ENCODE measurements at places on chromosomes 5 and 9.
A peak's percentile ranks its signal among the peaks of the same experiment; 100 is the strongest.

GRCh38 chr5:109411627-109412026, 1.9 kb upstream of the PJA2 start:
- no peak for DNase-seq

DNA sequence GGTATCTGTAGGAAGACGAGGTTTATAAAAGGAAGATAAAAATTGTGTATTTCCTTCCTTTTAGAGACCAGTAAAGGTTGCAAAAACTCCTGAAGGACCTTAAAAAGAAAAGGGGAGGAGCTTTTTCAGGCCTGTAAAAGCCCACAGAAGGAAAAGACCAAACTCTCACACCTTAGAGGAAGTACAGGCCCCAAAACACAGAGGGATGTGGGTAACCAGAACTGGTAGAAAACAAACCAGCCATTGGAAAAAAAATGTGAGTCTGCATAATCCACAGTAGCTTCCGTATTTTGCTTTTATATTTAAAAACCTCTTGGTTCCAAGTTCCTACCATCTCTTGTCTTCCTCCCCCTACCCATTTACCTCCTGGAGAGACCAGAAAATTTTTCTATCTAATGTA, 8.5 kb downstream of the GIN1 start:
- DNase-seq: no peak

GRCh38 chr5:169094586-169095409, 206.1 kb downstream of the SLIT3 start:
- DNase-seq: no peak

DNA sequence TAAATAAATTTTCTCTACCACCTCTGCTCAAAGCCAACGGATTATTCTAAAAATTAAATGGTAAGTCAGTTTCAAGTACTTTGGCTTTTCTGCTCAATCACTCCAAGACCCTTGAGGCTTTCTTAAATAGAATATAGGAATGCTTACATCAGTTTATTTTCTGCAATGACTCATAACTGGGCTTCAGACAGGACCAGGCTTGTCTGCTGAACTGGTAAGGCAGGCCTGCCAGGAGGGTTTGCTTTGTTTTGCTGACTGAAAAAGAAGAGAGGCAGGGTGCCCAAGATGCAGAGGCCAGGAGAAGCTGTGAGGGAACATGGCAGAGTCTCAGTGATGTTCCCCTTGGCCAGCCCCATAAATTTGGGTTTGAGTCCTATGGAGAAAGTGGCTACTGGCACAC, 60.3 kb upstream of the EPB41L4A start:
- no peak for DNase-seq

- no peak for DNase-seq
These were observed 99.9 kb downstream of the PRR16 start for GRCh38 chr5:120564013-120564412.

DNA sequence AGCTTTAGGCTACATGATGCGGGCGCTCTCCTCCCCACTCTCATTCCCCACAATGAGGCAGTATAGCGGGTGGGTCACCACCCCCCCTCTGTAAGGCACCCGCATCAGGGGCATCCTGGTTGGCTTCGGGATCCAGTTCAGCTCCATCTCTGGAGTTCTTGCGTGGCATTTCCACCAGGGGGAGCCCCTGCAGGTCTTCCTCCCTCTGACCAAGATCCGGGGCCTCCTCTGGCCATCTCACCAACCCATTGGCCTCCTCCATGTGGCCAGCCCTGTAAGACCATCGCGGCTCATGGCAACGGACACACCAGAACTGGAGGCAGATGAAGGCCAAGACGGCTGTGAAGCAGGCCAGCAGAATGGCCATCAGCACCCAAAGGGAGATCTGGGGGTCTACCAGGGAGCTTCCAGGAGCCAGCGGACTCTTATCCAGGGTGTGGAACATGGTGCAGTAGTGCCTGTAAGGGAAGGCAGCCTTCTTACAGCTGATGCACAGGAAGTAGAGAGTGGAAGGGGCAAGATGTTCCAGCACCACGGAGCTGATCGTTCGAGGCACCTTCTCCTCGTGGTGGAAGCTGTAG, 77.0 kb downstream of the CYFIP2 start:
- peak; percentile 26 for DNase-seq

DNA sequence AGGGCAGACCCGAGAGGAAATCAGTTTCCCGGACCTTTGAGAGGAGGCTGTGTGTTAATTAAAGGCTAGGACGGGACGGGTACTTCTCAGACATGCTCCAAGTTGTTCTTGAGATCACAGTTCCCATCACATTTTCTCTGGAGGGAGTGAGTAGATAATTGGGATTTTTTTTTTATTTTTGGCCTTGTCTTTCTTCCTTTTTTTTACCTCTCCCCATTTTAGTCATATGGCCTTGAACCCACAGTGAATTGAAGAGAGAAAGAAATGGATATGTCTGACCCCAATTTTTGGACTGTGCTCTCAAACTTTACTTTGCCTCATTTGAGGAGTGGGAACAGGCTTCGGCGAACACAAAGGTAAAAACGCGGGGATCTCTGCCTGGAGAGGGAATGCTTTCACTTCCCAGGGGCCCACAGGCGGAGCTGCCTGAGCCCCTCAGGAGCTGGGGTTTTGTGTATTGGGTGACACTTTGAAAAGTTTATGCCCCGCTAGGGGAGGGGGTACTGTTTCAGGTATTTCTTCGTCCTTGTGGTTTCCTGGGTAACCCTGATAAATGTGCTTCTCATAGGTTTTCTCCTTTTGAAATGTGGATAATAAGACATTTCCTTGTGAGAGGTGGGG, 191.8 kb downstream of the CD180 start:
- no peak for DNase-seq

DNA sequence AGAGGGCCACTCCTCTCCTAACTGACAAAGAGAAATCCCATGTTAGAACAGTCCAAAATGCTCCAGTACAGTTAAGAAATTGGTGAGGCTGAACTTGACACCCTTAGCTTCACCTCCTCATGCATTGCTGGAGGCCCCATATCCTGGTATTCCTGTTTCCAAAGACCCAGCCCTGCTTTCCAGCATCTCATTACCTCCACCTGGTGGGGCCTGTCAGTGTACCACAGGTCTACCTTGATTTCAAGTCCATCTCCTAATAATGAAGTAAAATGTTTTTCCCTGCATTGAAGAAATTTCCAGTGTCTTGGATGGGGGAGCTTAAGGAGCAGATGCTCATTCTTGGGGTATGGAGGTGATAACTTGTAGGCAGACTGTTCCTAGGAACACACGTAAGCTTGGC, 70.6 kb upstream of the S1PR3 start:
- no peak for DNase-seq

DNA sequence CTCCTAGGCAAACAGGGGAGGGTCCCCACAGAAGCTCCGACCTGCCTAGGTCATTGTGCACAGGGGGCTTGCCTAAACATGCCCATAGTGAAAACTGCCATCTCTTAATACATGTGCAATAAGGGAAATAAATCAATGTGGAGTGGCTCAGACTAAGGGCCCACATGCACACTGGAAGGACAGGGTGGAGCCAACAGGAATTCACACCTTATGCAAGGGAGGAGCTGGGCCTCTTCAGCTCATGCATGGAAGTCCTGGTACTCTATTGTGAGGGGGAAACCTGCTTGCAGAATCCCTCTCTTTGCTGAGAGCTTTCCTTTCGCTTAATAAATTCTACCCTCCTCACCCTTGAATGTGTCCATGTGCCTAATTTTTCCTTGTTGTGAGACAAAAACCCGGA, 815.8 kb downstream of the EFNA5 start:
- no peak for DNase-seq

All from stimulated activated CD4-positive, alpha-beta T cell treated with anti-CD3 and anti-CD28 coated beads, Interleukin-1b, Interleukin-23, amount 100 ng/mL, for 4 hours (primary cell).